ENCODE measurements at places on chromosomes 7 and 10.
A peak's percentile ranks its signal among the peaks of the same experiment; 100 is the strongest.

GRCh38 chr10:66187053-66187733, 738.6 kb upstream of the LRRTM3 start:
- DNase-seq: no peak

GRCh38 chr7:137717045-137717444, 129.7 kb downstream of the DGKI start:
- no peak for DNase-seq

DNA sequence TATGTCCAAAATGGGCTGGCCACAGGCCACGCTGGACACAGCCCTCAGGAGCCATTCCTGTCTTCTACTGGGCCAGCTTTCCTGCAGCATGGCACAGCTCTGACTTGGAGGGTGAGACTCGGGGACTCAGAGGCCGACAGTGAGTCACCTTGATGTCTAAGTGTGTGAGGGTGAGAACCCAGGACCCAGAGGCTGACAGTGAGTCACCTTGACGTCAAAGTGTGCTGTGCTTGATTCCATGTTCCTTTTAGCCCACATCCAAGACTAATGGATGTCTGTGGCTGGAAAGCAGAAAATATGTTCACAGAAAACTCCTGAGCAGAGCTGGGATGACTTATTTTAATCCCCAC, 6.0 kb upstream of the FAM170B start:
- DNase-seq: no peak

- DNase-seq: no peak
These were observed 556.9 kb downstream of the TNS3 start for GRCh38 chr7:47024991-47025390.

DNA sequence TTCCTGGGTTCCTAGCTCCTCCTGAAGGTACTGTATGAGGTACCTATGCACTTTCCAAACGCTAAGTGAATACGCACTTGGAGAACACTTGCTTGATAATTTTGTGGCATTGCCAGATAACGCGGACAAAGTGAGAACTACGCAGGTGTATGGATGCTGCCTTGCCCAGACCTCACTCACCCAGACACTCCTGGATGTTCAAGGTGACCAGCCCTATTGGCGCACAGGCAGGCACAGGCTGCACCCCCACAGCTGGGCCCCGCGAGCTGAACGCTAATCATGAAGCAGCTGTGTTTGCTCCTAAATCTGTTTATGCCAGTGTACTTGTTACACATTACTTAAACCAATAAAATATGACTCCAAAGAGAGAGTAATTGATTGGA, 27.3 kb downstream of the DIP2C start:
- no peak for DNase-seq

DNA sequence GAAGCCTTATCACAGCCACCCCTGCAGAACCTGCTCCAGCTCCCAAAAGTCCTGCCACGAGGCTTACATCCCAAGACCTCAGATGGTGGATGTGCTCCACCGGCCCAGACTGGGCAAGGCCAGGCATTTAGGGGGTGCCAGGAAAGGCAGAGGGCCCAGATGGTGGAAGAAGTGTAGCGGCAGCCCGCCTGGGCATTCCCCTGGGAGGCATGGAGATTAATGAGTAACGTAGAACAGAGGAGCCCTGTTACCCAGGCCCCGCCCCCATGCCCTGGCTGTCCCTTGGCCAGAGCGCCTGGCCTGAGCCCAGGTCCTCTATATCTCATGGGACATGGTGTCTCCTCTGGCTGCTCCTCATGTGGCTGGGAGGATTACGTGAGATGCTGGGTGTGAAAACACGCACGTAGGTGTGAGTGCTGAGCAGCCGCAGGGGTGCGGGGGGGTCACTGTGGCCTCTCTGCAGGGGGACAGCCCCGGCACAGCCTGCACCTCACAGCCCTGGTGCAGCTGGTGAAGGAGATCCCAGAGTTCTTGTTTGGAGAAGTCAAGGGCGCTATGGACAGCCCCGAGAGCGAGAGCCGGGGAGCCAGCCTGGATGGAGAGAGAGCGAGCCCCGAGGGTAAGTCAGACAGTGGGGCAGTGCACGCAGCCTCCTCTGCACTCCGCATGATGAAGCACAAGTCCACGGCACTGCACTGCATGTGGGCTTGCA, 52.9 kb downstream of the ZNF467 start:
- no peak for DNase-seq

DNA sequence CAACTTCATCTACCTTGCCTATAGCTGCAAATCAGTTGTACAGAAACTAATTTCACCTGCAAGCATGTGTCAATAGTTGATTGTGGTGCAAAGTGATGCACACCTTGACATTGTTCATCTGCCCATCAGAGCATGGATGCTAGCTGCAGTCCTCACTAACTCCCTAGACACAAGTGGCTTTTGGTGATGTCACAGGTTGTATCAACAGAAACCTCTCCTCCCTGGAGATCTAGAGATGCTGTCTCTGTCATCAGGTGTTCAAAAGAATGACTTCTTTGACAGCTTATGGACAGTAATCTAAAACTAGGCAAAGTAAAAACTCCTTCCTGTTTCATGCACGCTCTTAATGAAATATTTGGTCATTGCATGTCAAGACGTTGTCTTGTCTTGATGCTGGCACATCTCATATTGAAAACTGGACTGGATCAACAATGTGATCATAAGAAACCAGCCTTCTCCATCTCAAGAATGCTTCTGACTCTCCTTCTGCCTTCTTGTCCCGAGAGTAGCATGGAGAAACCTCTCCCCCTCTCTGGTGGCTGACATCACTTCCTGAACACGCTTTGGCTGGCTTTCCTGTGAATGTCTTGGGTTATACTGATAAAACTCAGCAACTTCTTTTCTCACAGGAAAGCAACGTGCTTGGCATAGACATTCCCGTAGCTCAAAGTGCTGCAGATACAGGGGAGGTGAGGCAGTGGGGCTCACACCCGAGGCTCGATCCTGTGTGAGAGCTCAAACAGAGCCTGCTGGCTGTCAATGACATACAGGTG, 176.2 kb upstream of the CDCA7L start:
- no peak for DNase-seq

- DNase-seq: no peak
These were observed 67.8 kb upstream of the NMT2 start for GRCh38 chr10:15236340-15236739.

DNA sequence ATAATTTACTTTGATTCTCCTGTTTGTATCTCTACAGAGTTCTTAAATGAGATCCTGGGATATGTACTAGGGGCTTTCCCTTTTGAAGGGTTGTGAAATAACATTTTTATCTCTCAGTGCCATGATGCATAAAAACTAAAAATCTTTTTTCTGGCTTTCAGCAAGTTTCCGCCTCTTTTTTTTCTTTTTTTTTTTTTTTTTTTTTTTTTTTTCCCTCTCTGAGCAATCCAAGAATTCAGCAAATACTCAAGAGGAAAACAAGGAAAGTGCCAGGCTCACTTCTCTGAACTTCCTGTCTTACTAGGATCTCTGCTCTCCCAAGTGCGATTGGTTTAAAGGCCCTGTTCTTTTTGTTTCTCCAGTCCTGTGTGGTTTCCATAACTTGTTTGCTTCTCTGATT, 79.9 kb downstream of the HYCC1 start:
- no peak for DNase-seq

DNA sequence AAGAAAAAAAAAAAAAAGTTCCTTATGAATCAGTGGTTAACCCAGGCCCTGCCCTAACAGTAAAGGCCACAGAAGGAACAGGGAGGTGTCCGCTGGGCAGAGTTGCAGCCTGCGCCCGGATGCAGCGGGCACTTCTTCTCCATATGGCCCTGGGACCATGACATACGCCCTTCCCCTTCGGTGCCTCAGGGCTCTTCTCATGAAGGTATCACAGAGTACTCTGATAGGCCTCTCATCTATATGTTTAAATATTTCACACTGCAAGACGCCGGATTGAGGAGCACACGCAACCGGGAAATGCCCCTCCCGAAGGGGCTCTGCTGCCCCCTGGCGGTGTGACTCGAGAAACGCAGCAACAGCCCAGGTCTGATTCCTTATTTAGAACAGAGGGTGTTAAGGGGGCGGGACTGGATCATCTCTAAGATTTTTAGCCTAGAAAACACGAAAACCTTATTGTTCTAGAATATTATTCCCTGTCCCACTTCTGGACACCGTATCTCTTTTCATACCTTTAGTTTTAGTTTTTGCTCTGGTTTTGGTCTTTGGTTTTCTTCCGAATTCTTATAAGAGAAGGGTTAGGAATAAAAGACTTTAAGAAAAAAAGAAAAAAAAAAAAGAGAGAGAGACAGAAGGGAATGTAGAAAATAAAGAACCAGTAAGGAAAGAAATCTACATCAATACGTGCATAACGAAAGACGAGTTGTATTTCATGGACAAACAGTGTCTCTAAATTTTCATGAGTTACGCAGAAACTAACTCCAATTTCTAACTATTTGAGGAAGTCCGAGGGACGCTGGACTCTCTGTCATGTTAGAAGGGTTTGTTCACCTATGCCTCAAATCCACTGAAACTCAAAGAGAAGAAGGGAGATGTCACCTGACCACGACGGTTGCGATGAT, 12.0 kb downstream of the DAGLB start:
- peak; percentile 81 for DNase-seq

GRCh38 chr7:107933386-107934013, 42.5 kb downstream of the DLD start:
- DNase-seq: no peak

GRCh38 chr10:79248341-79249185, 98.7 kb upstream of the PPIF start:
- no peak for DNase-seq

GRCh38 chr10:23754179-23754578, 315.3 kb downstream of the OTUD1 start:
- no peak for DNase-seq

All from GM12892 (cell line).